Pancreas (tissue), 10 donors: ENCODE measurements at places on chromosomes 1 and 21. TPM values are rescaled to one million over a fixed set of nuclear protein-coding genes. Genes with fewer than 3 reads are reported as not detected.

DNA sequence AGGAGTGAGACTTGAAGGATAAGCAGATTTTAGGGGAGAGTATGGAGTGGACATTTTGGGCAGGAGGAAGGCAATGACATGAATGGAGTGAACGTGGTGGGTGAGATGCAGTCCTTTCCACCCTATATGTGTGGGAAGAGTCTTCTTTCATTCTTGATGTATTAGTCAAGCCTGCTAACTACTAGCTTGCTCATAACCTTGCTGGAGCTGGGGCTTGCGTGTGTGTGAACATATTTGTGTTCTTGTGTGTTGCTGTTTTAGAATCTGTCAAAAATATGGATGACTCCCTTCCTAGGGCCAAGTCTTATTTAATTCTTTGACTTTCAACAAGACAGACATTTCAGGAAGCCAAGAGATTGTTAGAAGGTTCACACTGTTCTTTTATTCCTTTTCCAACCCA is 132.7 kb downstream of the UCK2 start:
- DNase-seq: no peak
- no peak overlapping the region for H3K27ac ChIP-seq
- H3K4me3 ChIP-seq: no peak overlapping the region
- H3K27me3 ChIP-seq: no peaks in the 10 kb centered on the region

DNA sequence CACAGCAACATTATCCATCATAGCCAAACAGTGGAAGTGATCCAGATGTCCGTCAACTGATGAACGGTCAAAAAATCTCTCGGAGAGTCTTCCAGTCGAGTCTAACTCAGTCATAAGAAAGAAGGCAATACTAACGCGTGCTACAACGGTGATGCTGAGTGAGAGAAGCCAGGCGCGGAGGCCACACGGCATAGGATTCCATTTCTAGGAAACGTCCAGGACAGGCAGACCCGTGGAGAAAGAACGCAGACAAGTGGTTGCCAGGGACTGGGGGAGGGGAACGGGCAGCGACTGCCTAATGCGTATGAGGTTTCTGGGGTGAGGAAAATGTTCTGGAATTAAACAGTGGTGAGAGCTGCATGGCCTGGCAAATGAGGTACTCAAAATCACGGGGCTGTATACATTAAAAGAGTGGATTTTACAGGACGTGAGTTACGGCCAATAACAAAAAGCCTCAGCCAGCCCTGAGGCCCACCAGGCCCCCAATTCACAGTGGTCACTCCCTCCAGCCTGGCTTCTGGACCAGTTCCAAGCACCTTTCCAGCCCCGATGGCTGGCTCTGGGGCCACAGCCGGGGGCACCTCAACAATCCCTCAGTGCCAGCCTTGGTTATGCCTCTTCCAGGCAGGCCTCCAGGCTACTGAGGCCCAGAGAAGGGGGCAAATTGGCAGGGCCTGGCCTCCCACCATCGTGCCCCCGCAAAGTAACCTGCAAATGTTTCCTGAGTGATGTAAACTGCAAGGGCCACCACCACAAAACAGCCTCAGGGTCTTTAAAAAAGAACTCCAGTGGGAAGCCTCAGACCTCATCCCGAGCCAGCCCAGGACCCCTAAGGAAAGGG is 3.4 kb downstream of the WNT9A start:
- peaks cover 15% of the 10 kb centered on the region for H3K4me1 ChIP-seq
- no peak overlapping the region for H3K4me3 ChIP-seq
- H3K27ac ChIP-seq: no peak overlapping the region
- H3K36me3 ChIP-seq: no peaks in the 10 kb centered on the region
- H3K27me3 ChIP-seq: no peaks in the 10 kb centered on the region

- no peaks in the 10 kb centered on the region for H3K4me1 ChIP-seq
- H3K27me3 ChIP-seq: no peaks in the 10 kb centered on the region
- no peaks in the 10 kb centered on the region for H3K36me3 ChIP-seq
- no peak overlapping the region for H3K4me3 ChIP-seq
- no peak overlapping the region for H3K27ac ChIP-seq
Observed at GRCh38 chr1:213163278-213163711, 112.3 kb downstream of the RPS6KC1 start.

- no peaks in the 10 kb centered on the region for H3K36me3 ChIP-seq
- no peak for DNase-seq
- H3K4me3 ChIP-seq: no peak overlapping the region
- peaks cover 5% of the 10 kb centered on the region for H3K27me3 ChIP-seq
Observed at GRCh38 chr1:234154320-234155251, 218.7 kb upstream of the COA6 start.

GRCh38 chr1:117388328-117388727 is 21.1 kb downstream of the MAN1A2 start:
- H3K36me3 ChIP-seq: no peaks in the 10 kb centered on the region
- H3K4me1 ChIP-seq: peaks cover 25% of the 10 kb centered on the region
- no peak overlapping the region for H3K4me3 ChIP-seq
- no peaks in the 10 kb centered on the region for H3K27me3 ChIP-seq
- H3K27ac ChIP-seq: no peak overlapping the region
- no peak for DNase-seq

DNA sequence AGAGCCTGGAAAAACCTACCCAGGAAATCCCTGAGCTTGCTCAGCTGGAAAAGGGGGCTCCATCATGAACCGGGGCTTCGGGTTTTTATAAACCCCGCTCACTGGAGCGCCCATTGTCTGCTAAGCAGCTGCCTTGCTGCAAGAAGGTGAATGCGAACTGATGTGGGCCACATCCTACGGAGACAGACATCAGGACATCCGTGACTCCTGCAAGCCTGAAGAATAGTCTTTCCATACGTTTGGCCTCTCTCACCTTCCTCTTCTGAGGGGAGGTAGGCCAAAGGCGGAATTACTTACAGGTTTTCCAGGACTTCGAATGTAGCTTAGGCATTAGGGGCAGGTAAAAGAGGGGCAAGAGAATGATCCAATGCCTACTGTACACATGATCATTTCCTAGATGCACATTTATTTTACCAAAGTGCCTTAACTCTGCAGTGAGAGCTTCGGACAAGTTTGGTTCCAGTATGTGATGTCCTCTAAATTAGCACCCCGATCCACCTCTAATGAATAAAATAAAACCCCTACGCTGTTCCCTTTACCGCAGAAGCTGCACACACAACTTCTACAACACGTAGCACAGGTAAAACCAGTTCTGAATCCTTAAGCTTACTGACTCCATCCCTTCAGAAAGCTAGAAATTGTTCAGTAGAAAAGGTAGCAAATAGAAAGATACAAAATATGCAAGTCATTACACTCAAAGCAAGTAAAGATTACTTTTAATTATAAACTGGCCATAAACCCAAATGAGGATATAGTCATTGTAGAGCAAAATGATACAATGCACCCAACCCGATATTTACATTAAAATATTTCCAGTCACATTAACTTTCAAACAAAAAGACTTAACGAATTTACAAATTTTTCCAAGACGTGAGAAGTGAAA is 866 bp upstream of the SORT1 start:
- no peak for DNase-seq
- no peaks in the 10 kb centered on the region for H3K36me3 ChIP-seq
- H3K4me1 ChIP-seq: peaks cover 6% of the 10 kb centered on the region
- H3K27me3 ChIP-seq: no peaks in the 10 kb centered on the region
- H3K4me3 ChIP-seq: peak overlapping the region; percentile 68

- H3K27ac ChIP-seq: no peak overlapping the region
- H3K36me3 ChIP-seq: no peaks in the 10 kb centered on the region
- peaks cover 7% of the 10 kb centered on the region for H3K27me3 ChIP-seq
- DNase-seq: no peak
Observed at GRCh38 chr1:187680823-187681222, 852.1 kb downstream of the PLA2G4A start.

- H3K36me3 ChIP-seq: no peaks in the 10 kb centered on the region
- H3K4me3 ChIP-seq: no peak overlapping the region
- peaks cover 32% of the 10 kb centered on the region for H3K4me1 ChIP-seq
- no peak overlapping the region for H3K27ac ChIP-seq
Observed at GRCh38 chr1:234924450-234925355, 203.9 kb downstream of the TOMM20 start.

DNA sequence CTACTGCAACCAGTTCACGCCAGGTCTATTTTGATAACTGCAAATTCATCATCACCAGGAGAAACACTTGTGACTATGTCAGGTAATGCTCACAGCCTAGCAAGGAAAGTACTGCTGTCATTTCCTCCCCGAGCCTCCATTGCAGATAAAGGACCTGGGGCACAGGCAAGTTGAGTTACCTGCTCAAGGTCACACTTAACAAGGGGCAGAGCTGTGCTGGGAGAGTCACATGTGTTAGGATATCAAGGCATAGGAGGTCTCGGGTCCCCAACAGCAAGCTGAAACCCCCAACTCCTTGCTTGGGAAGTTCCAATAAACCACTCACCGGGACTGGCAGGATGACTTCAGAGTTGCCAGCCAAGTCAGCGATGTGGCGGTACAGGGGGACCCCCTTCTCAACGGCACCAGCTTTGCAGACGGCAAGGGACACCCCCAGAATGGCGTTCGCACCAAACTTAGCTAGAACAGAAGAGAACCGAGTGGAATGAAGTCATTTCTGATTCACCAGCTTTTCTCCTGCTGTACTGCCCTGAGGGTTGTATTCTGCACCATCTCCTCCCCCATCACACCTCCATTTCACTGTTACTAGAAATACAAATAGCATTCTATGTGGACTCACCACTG is 11.6 kb downstream of the ENO1 start:
- no peaks in the 10 kb centered on the region for H3K27me3 ChIP-seq
- DNase-seq: no peak
- peaks cover 9% of the 10 kb centered on the region for H3K36me3 ChIP-seq
- H3K27ac ChIP-seq: no peak overlapping the region

DNA sequence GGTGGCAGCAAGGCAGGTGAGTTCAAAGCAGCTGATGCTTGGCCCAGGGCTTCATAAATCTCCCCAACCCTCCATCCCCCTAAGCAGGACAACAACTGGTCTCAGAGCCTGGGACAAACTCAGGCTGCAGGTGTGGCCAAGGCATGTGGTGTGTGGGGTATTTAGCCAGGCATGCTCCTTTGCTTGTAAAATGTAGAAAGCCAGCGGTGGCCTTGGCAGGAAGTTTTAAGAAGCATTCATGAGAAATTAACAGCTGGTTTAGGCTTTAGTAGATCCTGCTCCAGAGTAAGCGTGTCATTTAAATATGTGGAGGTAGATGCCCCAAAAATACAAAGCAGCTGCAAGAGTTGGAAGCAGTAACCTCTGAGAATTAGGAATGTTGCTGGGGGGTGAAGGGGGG is 44.8 kb downstream of the NTPCR start:
- H3K4me1 ChIP-seq: peaks cover 5% of the 10 kb centered on the region
- no peaks in the 10 kb centered on the region for H3K27me3 ChIP-seq
- H3K4me3 ChIP-seq: no peak overlapping the region
- H3K27ac ChIP-seq: no peak overlapping the region
- peaks cover 7% of the 10 kb centered on the region for H3K36me3 ChIP-seq

DNA sequence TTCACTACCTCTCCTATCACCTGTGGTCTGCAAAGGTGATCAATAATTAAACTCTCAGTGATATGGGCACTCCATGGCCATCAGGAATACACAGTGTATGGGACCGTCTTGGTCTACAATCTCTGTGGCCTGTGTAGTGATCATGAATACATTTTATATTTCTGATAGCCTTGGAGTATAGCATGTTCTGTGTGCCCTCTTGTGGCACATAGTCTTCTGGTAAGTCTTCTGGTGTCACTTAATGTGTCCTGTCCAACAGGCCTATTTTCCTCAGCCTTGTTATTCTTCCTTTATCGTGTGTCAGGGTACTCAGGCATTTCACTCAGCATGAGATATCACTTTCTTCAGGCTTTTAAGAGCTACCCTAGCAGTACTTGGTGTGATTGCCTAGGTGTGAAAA is 393.6 kb downstream of the AGBL4 start:
- no peak for DNase-seq
- H3K27ac ChIP-seq: no peak overlapping the region
- H3K36me3 ChIP-seq: no peaks in the 10 kb centered on the region

- no peaks in the 10 kb centered on the region for H3K36me3 ChIP-seq
- H3K27me3 ChIP-seq: no peaks in the 10 kb centered on the region
- no peak overlapping the region for H3K27ac ChIP-seq
- peaks cover 17% of the 10 kb centered on the region for H3K4me1 ChIP-seq
Observed at GRCh38 chr1:228097333-228098081, 5.6 kb downstream of the C1orf35 start.

GRCh38 chr1:241586905-241587512 is 53.2 kb downstream of the CHML start:
- no peak for DNase-seq
- H3K4me3 ChIP-seq: no peak overlapping the region
- H3K27ac ChIP-seq: no peak overlapping the region
- H3K4me1 ChIP-seq: no peaks in the 10 kb centered on the region
- no peaks in the 10 kb centered on the region for H3K27me3 ChIP-seq

DNA sequence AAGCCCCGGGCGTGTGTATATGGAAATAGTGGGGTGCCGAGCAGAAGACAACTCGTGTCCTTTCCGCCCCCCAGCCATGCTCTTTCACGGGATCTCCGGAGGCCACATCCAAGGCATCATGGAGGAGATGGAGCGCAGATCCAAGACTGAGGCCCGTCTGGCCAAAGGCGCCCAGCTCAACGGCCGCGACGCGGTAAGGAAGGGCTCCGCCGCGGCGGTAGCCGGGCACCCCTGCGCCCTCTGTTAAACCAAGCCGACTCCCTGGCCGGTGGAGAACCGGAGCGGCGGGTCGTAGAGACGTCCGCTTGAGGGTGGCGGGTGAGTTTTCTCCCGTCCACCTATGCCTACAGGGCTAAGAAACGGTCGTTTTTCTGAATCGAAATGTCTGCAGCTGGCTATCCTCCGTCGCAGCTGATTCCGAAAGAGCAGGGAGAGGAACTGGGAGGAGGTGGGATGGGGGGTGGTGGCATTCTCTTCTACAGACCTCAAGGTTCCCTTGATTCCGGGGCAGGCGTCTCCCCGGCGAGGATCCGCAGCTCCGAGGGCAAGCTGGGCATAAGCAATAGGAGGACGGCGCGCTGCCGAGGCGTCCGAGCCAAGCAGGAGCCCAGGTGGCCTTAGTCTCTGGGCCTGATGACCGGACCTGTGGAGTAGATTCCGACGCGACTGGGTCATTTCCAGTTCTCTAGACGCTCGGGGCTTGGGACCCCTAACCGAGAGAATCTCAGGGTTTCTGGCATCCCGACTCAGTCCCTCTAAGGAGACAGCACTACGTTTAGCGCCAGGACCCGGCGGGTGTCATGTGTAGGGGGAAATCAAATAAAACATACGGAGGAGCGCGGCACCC is 856 bp downstream of the LHX9 start:
- H3K36me3 ChIP-seq: no peaks in the 10 kb centered on the region
- H3K4me1 ChIP-seq: peaks cover 20% of the 10 kb centered on the region
- no peak overlapping the region for H3K27ac ChIP-seq
- DNase-seq: no peak

Gene S100A2
- 2.1 TPM for total RNA-seq

Gene RIPK4
- total RNA-seq: 18.2 TPM

Gene LYSMD1
- 4.4 TPM for total RNA-seq

Gene SYT14
- total RNA-seq: 0.22 TPM
